ENCODE measurements at places on chromosomes 2 and 18.

DNA sequence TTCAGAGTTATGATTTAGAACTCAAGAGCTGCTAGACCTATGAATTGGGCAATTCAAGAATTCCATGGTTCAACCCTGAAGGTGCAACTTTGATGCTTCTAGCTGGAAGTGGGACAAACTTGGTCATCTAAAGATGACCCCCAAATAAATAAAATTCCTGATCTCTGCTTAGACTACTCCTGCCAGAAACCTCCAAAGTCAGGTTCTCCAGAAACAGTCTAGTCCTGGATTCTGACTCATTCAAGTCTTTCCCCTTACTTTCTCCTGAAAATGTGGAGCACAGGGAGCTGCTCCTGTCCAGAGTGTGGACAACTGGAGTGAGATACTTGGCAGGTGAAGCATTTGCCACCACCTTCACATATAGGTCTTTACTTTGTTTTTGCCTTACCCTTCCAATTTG is 557.7 kb upstream of the TNP1 start:
- no peak for DNase-seq

DNA sequence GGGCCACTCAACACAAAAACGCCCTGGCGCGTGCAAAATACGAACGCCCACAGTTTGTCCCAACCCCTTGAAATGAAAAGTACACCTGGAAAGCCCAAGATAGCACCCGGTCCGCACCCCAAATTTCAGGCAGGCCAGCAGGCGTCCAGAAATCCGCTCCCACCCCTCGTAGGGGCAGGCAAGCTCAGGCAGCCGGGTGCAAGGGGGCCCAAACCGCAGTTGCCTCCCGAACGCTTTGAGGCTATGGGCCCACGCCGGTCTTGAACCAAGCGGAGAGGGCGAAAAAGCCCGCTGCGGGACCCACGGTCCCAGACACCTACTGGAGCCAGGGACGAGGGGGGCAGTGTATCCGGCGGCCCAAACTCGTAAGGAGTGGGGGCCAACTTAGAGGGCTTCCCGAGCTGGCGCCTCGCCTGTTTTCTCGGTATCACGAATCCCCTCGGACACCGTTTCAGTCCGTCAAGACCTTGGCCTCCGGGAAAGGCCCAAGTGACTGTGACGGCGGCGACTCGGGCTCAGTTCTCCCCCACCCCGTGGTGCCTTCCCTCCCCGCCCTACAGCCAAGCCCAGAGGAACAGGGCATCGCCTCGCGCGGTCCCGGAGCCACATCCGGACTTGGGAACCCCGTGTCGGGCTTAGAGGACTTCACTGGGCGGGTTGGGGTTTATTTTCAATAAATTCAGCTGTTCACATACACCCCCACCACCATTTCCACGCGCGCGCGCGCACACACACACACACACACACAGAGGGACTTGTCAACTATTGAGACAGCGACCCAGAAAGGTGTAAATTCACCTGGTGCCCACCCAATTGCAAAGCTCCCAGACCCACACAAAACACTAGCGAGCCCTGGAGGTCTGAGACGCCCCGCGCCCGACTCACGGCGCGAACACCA is 6.2 kb upstream of the SATB2 start:
- no peak for DNase-seq

- no peak for DNase-seq
Measured at GRCh38 chr2:140990416-140990815, 1140.4 kb downstream of the LRP1B start.

DNA sequence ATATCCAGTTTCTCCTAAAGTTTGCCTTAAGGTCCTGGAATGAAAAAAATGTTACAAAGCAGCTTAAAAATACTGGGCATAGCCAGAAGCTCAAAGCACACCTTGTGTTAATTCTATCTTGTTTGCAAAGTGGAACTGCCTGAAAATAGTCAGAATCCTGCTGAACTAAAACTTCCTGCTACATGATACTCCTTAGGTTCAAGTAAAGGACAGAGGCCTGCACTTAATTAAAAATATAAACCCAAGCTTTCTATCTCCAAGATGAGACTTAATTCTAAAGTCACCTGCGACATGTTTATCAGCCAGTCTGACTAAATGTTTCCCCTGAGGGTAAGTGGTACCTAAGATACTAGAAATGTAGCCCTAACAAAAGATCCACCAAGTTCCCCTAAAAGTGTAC is 103.4 kb downstream of the CHST9 start:
- no peak for DNase-seq

GRCh38 chr18:25886283-25886682 is 204.1 kb downstream of the SS18 start:
- DNase-seq, result no peak

- no peak for DNase-seq
Measured at GRCh38 chr2:195961873-195962272, 106.8 kb downstream of the DNAH7 start.

GRCh38 chr2:174259981-174260380 is 11.6 kb upstream of the OLA1 start:
- no peak for DNase-seq

GRCh38 chr2:179218848-179219594 is 45.6 kb downstream of the SESTD1 start:
- DNase-seq, result peak; percentile 62

GRCh38 chr2:145023334-145023934 is 503.5 kb upstream of the ZEB2 start:
- no peak for DNase-seq

DNA sequence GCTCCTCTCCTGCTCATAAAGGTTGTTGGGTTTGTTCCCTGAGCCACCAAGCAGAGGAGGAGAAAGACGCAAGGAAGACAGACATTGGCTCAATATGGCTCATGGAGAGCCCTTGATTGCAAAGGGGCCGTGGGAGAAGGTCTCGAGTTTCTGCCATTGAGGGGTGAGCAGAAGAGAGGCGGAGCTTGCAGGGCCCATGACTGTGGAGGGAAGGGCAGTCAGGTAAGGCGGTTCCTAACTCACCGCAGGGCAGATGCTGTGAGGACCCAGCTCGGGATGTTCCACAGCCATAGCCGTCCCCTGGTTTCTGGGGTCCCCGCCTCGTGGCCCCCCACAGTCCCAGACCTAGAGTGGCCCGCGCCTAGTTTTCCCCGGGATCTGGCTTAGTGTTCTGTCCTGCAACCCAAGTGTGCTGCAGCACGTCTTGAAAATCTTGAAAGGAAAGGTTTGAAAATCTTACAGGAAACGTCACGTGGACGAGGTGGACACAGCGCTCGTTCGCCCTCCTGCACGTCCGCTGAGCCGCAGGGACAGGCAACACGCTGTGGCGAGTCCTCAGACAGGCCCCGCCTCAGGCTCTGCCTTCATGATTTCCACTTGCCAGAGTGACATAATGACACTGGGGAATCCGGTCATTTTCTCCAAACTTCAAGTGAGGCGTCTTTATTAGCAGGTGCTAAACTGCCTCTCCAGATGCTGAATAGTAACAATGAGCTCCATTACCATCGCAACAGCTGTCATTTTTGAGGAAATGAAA is 105.5 kb upstream of the HDAC4 start:
- DNase-seq, result no peak

DNA sequence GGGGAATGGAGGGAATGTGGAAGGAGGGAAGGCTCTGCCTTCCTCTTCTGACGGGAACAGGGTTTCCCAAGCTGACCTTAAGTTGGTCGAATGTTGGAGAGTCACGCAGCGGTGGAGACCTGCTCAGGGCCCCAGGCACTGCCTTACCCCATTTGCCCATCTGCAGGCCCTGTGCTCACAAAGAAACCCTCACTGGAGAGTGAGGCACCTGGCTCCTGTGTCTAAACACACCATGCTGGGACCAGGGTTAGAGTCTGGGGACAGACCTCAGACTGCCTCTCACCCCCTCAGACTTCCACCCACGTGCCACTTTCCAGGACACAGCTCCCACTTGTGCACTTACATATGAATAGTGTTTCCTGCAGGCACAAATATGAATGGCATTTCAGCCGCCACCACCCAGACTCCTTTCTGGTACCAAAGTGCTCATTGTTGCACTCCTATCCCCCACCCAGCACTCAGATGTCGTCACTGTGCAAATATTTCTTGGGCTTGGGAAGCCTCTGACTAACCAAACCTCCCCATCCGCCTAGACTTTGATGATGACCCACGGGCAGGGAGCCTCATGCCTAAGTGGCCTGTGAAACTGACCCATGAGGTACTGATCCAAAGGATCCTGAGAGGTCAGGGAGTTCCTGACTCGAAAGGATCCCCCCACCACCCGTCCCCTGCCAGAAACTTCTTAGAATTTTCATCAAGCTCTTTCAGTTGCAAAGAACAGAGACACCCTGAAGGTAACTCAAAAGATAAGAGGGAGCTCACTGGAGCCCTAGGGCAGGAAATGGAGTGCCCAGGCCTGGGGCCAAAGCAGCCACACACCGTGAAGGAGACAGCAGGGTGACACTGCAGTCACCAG is 78.3 kb downstream of the STPG4 start:
- DNase-seq, result no peak

All from erythroblast (primary cell).